Jurkat, Clone E6-1 (cell line): ENCODE measurements at places on chromosomes 7 and 10.

DNA sequence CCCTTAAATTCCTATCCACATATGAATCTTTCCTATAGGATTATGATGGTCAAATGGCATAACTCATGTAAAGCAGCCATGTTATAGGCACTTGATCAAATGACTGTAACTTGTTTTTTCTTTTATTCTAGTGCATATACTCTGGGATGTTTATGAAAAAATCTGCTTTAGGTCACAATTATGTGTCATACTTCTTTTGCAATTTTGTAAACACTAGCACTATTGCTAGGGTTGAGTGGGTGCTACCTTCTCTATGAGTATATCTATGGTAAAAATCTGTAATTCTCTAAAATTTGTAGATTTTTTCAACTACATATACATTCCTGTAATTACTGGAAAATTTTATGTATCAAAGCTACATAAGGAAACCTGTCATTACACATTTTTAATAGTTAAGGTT is 50.0 kb downstream of the HGF start:
- no peak for DNase-seq

GRCh38 chr10:103598654-103599115 is 105.2 kb downstream of the NEURL1 start:
- no peak for DNase-seq

DNA sequence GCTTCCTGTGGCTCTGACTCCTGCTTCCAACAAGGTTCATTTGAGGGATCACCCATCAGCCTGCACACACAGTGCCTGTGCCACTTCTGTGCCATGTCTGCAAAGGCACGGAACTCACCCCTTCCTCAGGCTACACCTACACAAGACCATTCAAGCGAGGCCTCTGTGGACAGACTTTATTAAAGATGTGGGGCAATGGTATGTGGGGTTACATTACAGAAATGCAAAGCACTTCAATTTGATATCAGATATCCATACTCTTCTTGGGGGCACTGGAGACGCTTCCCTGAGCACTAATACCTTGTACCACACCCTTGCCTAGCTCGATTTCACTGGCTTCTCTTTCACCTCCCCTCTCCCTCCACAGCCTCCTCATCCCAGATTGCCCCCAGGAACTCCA is 84.4 kb upstream of the FGL2 start:
- DNase-seq: no peak

GRCh38 chr10:70265032-70265689 is 18.6 kb downstream of the NPFFR1 start:
- no peak for DNase-seq

GRCh38 chr10:13978533-13979115 is 352.1 kb downstream of the FRMD4A start:
- no peak for DNase-seq
